ENCODE measurements at places on chromosomes 6 and 20. TPM values are rescaled to one million over a fixed set of nuclear protein-coding genes. Genes with fewer than 3 reads are reported as not detected.
A peak's percentile ranks its signal among the peaks of the same experiment; 100 is the strongest.

- no peak overlapping the region for H3K27ac ChIP-seq
- H3K4me3 ChIP-seq, result no peak overlapping the region
- DNase-seq, result no peak
- H3K27me3 ChIP-seq, result no peaks in the 10 kb centered on the region
Observed at GRCh38 chr6:82568290-82568993, 204.8 kb downstream of the TPBG start.

SGK1 gene
- 4.3 TPM for polyA plus RNA-seq

DNA sequence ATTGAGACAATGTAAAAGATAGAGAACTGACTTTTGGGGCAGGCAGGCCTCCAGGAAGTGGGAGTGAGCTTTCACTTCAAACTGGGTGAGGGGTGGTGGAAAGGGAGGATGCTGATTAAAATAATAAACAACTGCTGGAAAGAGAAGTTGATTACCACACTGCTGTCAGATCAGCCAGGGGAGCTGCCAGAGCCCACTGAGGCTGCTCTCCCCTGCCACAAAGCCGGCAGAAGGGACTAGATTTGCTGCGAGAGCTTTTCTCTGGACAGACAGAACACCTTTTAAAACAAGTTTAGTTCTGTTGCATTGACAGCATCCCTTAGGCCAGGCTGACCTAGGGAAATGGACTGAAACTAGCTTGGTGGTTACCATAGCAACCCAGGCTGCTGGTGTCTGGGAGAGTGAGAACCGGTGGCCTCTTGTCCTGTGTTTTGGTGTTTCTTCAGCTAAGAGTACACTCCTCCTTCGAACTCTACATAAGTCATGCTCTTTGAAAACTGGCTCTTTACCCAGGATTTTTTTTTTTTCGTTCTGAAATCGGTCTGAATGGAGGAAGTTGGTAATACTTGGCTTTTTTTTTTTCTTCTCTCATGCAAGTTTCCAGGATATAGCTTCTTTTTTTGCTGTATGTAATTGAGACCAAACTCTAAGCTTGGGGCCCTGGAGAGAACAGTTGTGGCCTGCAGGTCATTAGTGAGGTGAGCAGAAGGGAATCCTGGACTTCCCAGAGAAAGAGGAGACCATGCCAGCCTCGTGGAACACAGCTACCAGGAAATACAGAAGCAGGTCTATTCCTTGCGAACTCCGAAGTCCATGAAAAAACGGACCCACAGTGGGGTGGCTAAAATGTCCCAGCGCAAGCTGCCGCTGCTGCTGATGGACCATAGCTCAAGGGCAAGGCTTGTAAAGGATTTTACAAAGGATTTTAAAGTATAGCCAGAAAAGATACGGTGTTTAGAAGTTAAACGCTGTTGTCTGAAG is 374.4 kb downstream of the UTRN start:
- no peaks in the 10 kb centered on the region for H3K36me3 ChIP-seq
- H3K4me3 ChIP-seq, result peak overlapping the region; percentile 70
- DNase-seq, result peak; percentile 23
- peaks cover 94% of the 10 kb centered on the region for H3K4me1 ChIP-seq
- no peaks in the 10 kb centered on the region for H3K27me3 ChIP-seq
- H3K27ac ChIP-seq, result peak overlapping the region; percentile 70

- H3K36me3 ChIP-seq, result no peaks in the 10 kb centered on the region
- H3K27me3 ChIP-seq, result peaks cover 2% of the 10 kb centered on the region
- no peak overlapping the region for H3K27ac ChIP-seq
- DNase-seq, result no peak
Observed at GRCh38 chr6:4668271-4669179, 107.7 kb upstream of the CDYL start.

GRCh38 chr6:38501931-38502330 is 137.8 kb downstream of the BTBD9 start:
- H3K36me3 ChIP-seq, result no peaks in the 10 kb centered on the region
- H3K27me3 ChIP-seq, result no peaks in the 10 kb centered on the region
- no peaks in the 10 kb centered on the region for H3K4me1 ChIP-seq
- no peak overlapping the region for H3K4me3 ChIP-seq
- no peak overlapping the region for H3K27ac ChIP-seq
- no peak for DNase-seq

DNA sequence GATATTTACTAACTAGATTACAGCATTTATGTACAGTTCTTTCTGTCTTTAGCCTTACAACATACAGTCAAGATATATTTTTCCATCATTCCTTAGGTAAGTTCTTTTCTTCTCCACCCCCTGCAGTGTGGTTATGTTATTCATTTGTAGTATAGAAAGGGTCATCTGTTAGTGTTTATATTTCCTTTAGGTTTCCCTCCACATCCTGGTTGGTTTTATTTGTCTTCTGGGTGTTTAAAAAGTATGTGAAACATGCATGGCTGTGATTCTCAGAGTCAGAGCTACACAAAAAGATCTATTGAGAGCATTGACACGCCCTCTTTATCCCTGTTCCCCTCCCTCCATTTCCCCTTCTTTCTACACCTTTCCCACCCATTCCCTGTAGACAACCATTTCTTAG is 20.1 kb downstream of the DHX35 start:
- peaks cover 8% of the 10 kb centered on the region for H3K36me3 ChIP-seq
- no peak overlapping the region for H3K4me3 ChIP-seq
- DNase-seq, result no peak
- H3K27ac ChIP-seq, result no peak overlapping the region

- no peaks in the 10 kb centered on the region for H3K27me3 ChIP-seq
- DNase-seq, result no peak
- H3K4me1 ChIP-seq, result peaks cover 8% of the 10 kb centered on the region
- no peak overlapping the region for H3K4me3 ChIP-seq
Observed at GRCh38 chr6:126055449-126055848, 69.1 kb downstream of the TRMT11 start.

SMLR1 gene
- not detected for polyA plus RNA-seq

DNA sequence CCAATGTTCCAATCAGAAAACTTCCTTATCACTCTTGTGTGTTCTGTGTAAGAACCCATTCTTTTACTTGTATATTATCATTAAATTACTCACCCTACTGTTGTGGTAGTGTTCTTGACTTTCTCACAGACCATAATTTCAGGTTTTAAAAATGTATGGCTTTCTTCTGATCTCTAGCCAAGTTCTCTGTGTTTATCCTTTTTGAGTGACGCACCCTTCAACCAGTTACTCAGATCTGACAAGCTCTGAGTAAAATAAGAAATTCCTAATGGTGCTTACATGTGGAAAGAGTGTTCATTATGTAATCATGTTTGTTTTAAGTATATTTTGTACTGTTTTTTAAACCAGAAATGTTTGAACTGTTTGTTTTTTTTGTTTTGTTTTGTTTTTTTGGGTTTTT is 11.0 kb downstream of the TBPL1 start:
- H3K4me1 ChIP-seq, result peaks cover 65% of the 10 kb centered on the region
- H3K4me3 ChIP-seq, result no peak overlapping the region
- no peak for DNase-seq
- no peaks in the 10 kb centered on the region for H3K36me3 ChIP-seq

DNA sequence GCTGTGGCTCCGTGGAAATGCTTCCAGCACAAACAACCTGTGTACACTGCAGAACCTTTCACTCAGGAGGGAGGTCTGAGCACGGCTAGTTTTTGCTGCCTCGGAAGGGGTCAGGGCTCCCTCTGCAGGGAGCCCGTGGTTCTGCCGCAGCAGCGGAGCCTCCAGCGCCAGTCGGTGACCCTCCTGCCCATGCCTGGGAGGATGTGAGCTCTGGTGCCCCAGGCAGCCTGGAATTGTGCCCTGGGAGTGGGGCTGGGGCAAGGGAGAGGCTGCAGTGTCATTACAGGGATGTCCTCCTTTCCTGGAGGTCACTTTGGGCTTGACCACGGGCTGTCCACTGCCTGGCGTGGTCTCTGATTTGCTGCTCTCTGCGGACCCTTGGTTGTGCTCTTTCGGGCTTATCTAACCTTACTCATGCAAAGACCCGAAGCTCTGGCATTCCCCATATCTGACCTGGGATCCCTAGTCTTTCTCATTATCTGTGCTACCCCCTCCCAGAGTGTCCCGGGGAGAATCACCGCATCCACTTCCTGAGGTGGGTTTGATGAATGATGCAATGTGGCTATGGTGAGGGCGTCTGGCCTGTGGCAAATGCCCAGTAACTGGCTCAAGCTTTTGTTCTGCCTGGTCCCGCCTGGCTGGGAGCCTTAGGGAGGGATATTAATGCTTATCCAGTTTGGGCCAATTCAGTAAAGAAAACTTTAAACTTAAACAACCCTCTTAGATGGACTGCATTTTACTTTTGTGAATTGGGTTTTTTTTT is 59.6 kb upstream of the TAGAP start:
- H3K27ac ChIP-seq, result peak overlapping the region; percentile 39
- H3K4me1 ChIP-seq, result peaks cover 65% of the 10 kb centered on the region
- no peaks in the 10 kb centered on the region for H3K36me3 ChIP-seq
- DNase-seq, result peak; percentile 69

DNA sequence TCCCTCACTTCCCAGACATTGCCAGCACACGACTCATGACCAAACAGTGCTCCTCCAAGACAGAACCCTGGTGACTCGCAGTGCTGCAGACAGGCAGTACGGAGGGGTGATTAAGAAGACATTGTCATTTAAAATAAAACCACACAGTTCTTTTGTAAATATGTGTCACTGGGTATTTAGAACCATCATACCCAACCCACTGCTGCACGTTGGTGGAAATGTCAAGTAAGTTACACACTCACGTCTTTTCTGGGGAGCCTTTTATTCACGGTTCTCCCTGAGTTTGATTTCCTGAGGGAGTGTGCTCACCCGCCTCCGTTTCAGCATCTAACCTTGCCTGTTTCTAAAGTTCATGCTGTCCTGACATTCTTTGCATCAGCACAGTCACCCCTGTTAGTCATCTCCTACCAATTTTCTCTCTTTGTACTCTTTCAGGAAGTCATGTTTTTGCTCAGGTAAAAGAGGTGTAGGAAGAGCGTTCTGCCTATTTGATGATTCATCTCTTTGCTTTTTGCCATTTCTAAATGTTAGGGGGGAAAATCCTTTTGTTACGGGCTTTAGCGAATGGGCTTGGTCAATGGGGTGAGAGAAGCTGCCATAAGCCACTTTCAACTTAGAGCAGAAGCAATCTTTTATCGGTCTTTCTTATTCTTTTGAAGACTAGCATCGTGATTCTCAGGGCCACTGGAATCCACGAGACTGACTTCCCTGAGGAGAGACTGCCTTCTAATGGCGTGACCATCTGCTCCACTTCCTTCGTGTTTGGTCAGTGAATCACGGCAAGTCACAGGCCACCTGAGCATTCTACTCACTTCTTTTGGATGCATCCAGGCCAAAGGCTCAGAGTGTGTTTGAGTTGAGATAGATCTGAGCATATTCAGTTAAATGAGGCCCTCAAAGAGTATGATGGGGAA is 512.8 kb upstream of the JARID2 start:
- peaks cover 75% of the 10 kb centered on the region for H3K4me1 ChIP-seq
- H3K27ac ChIP-seq, result peak overlapping the region; percentile 33
- DNase-seq, result no peak
- peaks cover 9% of the 10 kb centered on the region for H3K36me3 ChIP-seq

FLRT3 gene
- not detected for polyA plus RNA-seq

DNA sequence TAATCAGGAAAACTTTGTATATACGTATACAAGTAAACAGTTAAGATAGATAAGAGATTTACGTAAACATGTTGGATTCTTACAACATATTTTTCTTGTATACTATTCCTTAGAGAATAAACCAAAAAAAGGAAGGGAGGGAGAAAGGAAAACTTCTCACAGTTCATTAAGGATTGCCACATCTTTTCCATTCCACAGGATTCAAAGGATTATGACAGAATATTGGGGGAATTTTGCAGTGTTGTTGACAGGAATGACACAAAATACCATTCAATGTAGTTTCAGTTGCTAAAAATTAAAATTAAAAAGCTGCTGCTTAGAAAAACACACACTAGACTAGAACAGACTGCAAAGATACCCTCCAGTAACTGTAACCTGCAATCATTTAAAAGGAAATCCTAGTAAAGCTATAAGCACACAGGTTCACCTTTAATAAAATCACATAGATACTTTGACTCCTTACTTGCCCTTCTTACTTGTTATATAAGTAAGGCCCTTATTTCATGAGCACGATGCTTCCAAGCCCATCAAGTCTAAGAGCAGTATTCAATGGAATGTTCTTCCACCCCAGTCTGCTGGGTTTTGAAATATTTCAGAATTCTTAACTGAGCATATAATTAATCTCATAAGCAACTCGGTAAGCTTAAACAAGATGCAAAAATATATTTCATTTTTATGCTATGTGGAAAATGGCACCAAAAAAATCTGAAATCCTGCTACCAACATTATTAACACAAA is 107.8 kb downstream of the SMLR1 start:
- H3K4me3 ChIP-seq, result no peak overlapping the region
- no peak for DNase-seq
- no peaks in the 10 kb centered on the region for H3K27me3 ChIP-seq
- no peaks in the 10 kb centered on the region for H3K4me1 ChIP-seq

DNA sequence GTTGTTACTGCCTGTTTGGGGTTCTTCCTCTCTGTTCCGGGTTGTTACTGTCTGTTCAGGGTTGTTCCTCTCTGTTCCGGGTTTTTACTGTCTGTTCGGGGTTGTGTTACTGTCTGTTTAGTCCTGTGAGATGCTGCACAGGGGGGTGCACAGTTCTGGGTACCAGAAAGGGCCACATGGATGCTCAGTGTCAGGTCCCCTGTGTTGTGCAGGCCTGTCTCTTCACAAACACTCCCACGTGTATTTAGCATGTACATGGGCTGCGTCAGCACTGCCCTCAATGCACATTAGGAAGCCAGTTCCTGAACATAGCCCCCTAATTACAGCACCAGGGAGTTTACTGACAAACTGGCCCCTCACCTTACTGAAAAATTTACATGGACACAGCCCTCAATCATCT is 118.5 kb downstream of the DLL1 start:
- no peak for DNase-seq
- peaks cover 21% of the 10 kb centered on the region for H3K27me3 ChIP-seq
- no peaks in the 10 kb centered on the region for H3K4me1 ChIP-seq
- H3K27ac ChIP-seq, result no peak overlapping the region

GPSM3 gene
- polyA plus RNA-seq, result 84.5 TPM

GRCh38 chr6:158765499-158766068 is 53.6 kb downstream of the EZR start:
- H3K4me3 ChIP-seq, result no peak overlapping the region
- peaks cover 2% of the 10 kb centered on the region for H3K4me1 ChIP-seq
- no peak overlapping the region for H3K27ac ChIP-seq
- peaks cover 20% of the 10 kb centered on the region for H3K27me3 ChIP-seq

DNA sequence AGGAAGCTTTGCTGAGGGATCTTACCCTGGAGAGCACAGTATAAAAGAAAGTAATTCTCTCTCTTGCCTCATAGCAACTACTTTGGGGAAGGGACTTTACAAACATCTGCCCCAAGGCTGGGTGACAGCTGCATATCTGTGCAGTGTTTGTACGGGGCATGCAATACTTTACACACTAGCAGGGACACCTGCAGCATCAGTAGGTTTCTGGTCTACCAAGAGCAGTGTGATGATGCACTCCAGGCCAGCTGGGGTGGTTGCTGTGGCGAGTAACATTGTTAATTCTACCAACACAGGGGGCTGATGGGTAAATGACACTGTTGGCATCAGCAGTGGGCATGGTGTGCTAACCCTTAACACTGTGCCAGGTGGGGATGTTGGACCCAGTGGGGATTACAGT is 48.0 kb downstream of the ADTRP start:
- H3K36me3 ChIP-seq, result no peaks in the 10 kb centered on the region
- no peaks in the 10 kb centered on the region for H3K4me1 ChIP-seq
- no peak overlapping the region for H3K4me3 ChIP-seq
- H3K27ac ChIP-seq, result no peak overlapping the region

MATN4 gene
- not detected for polyA plus RNA-seq

RALGAPA2 gene
- polyA plus RNA-seq, result 2.3 TPM

- peaks cover 21% of the 10 kb centered on the region for H3K36me3 ChIP-seq
- no peaks in the 10 kb centered on the region for H3K4me1 ChIP-seq
- H3K27ac ChIP-seq, result no peak overlapping the region
- H3K4me3 ChIP-seq, result no peak overlapping the region
Observed at GRCh38 chr20:3367089-3367488, 40.4 kb downstream of the DNAAF9 start.
